ENCODE measurements at places on chromosomes 6 and 20. TPM values are rescaled to one million over a fixed set of nuclear protein-coding genes. Genes with fewer than 3 reads are reported as not detected.

GRCh38 chr6:168120390-168121302 is 41.6 kb upstream of the FRMD1 start:
- H3K36me3 ChIP-seq: no peaks in the 10 kb centered on the region
- no peak overlapping the region for H3K27ac ChIP-seq
- H3K4me1 ChIP-seq: no peaks in the 10 kb centered on the region
- no peak for DNase-seq
- H3K27me3 ChIP-seq: no peaks in the 10 kb centered on the region

DNA sequence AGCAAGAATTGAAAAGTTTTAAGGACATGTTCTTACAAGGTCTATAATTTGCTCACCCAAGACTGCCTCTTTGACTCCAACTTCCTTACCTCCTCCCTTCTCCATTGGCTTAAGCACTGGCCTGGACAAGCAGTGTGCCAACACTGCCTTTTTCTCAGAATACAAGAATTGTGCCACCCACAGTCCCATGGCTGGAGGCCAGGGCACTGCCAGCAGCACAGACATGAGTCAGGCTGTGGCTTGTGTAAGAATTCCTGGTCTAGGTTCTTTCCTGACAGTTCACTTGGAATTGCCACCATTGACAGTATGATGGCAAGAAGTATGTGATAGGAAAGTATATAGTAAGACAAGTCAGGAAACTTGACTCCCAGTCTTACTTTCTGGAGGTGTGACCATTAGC is 202.7 kb upstream of the MARCKS start:
- H3K27ac ChIP-seq: no peak overlapping the region
- H3K36me3 ChIP-seq: no peaks in the 10 kb centered on the region
- no peak overlapping the region for H3K4me3 ChIP-seq
- no peak for DNase-seq
- H3K27me3 ChIP-seq: no peaks in the 10 kb centered on the region

- H3K27me3 ChIP-seq: no peaks in the 10 kb centered on the region
- H3K27ac ChIP-seq: no peak overlapping the region
- DNase-seq: no peak
- no peaks in the 10 kb centered on the region for H3K36me3 ChIP-seq
- peaks cover 4% of the 10 kb centered on the region for H3K4me1 ChIP-seq
Measured at GRCh38 chr6:170278743-170279094, 12.2 kb downstream of the DLL1 start.

RIPOR2 gene
- 106 TPM for total RNA-seq

NCOA7 gene
- total RNA-seq: 72.8 TPM

All from uterus (tissue), 4 donors.